ENCODE measurements at places on chromosomes 7 and 10.
A peak's percentile ranks its signal among the peaks of the same experiment; 100 is the strongest.

DNA sequence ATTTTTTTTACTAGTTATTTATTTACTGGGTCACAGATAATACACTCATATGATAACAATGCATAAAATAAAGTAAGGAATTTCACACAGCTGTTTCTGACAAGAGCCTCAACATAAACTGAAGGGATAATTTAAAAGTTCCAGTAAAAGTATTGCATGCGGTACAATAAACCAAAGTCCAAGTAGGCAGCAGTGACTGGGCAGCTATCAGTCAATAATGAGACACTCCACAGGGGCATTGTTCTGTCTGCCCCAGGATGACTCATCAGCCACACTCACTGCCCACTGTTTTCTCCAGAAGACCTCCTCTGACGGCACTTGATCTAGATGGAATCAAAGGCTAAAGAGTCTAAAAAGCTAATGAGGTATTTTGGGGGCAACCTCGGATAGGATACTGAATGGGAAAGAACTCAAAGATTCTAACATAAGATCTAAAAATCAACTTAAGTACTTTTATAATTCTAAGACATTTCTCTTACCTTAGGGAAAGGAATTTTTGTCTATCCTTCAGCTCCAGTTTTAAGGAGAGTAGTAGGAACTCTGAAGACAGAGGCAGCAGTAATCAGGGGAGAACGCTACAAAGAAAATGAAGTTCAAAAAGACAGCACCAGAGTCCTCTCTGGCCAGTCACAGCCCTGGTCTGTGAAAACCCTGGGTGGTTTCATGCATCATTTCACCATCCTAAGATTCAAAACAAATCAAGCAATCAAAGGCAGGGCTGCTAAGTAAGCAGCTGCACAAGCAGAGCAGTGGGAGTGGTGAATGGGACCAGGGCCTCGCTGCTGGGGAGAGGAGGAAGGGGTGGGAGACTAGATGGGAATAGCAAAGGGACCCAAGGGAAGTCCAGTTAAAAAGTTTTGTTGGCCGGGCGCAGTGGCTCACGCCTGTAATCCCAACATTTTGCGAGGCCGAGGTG is 175.1 kb downstream of the AVL9 start:
- DNase-seq, result no peak

DNA sequence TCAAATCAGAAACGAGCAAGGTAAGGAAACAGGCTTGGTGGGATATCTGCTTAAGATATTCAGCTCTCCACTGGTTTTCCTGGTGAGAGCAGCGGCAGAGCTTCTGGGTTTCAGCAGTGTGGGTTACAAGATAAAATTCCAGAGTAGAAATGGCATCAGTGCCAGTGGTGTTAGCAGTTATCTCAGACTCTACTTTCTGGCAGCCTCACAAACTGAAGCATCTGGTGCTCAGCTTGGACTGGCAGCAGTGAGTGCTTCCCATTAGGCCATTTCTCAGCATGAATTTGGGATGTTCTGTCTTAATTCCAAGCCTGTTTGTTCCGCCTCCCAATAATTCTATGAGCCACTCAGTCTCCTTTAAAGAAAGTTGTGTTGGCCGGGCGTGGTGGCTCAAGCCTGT is 6.9 kb upstream of the GSTO2 start:
- DNase-seq, result no peak

- no peak for DNase-seq
Observed at GRCh38 chr10:72379062-72379461, 24.3 kb upstream of the DNAJB12 start.

DNA sequence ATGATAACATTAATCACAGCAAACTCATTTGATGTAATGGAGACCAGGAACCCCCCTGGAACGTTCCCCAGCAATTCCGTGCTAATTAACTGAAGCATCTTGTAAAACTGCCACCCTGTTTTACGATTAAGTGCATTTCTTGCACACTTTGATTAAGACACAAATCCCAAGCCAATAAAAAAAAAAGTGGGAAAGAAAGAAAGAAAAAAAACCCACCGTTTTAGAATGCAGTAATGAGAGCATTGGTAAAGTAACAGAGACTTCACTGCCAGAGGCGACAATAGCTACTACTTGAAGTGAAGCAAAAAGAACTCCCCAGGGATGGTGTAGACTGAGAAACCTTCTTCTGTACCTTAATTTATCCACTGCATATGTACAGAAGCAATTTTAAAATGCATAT is 616.1 kb downstream of the PTPRN2 start:
- DNase-seq, result no peak

DNA sequence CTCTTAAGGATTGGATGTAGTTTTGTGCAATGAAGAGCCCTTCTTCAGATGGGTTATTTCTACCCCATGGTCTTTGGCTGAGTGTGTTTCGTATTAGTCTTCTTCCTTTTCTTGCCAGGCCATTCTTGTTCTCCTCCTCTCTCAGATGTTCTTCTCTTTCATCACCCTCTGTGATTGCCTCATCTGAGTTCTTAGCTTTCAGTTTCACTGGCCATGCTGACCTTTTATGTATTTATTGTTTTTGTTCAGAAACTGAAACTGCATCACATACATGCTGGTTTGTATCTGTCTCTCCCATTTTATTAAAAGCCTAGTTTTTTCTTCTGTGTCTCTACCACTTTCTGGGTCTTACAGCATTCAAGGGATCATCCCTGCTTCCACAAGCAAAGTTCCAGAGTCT is 21.7 kb upstream of the PCGF5 start:
- peak; percentile 85 for DNase-seq

GRCh38 chr10:62961951-62962523 is 145.9 kb upstream of the EGR2 start:
- no peak for DNase-seq

DNA sequence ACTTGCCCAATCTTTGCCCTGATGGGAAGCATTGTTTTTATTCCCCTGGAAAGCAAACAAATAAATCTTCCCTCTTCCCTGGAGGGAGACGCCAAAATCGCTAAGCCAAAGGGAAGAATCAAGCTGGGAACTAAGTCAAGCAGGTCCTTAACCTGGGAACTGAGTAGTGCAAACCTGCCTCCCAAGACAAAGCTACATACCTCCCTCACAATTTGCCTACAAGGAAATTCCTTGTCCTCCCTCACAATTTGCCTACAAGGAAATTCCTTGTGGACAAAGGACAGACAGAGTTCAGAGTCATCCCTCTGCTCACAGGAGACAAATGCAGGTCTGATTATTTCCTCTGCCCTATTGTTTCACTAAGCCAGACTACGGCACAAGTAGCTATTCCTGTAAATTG is 50.5 kb downstream of the SPOCK2 start:
- DNase-seq, result no peak

- no peak for DNase-seq
Observed at GRCh38 chr7:123864436-123864835, 19.5 kb downstream of the HYAL4 start.

DNA sequence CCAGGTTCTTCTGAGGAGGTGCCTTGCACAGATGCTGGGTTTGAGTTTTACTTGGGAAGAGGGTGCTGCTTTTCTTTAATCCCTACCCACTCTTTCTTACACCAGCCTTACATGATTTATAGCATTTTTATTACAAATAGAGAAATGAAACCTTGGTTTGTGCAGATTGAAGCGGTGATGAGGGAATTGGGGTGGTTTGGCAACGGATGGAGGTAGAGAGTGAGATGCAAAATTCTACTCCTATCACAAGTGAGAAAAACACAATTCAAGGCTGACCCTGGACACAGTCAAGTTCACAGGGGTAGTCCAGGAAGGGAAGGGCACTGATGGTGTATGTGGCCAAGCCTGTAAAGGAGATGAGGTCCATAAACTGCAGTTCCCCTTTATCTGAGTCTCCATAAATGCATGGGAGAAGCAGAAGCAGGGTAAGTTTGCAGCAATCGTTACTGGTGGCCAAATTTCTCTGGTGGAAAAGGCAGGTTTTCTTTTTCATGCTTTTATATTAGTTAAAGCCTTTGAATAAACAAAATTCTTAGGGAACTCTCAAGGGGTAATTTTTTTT is 214.3 kb downstream of the JAZF1 start:
- DNase-seq, result no peak

DNA sequence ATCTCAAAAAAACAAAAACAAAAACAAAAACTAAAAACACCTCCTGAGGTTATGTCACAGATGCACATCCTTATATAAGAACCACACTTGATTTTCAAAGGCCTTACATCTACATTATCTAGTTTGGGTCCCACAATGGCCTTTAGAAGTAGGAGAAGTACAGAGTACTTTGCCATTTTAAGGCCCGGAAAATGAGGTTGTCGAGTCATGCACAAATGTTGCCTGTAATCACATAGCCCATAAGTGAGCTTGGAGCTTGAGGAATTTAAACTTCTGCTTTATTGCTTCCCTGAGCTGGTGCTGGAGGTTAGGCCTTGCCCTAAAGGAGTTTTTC is 9.7 kb upstream of the MKRN1 start:
- DNase-seq, result no peak

DNA sequence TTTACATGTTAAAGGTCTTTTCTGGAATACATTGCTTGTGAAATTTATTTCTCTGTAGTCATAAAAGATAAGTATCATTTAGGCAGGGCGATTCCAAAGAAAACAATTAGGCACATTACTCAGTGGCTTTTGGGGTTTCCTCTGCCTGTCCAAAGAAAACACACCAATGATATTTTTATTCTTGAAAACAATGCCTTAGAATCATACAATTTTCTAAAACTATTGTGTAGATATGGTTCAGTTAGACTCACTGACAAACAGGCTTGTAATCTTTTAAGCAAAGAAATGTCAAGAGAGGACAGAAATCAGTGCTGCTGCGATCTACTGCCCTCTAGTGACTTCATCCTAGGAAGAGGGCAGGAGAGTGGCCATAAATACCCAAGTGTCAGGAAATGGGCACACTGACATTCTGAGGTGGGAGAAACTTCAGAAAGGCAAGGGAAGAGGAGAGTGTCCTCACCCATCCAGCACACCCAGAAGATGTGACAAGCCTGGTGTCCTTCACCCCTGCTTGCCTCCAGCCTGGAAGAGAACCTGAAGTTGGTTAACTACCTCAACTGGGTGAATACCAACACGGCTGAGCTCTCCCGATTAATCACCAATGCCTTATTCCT is 120.5 kb downstream of the GALNT11 start:
- DNase-seq, result peak; percentile 26

DNA sequence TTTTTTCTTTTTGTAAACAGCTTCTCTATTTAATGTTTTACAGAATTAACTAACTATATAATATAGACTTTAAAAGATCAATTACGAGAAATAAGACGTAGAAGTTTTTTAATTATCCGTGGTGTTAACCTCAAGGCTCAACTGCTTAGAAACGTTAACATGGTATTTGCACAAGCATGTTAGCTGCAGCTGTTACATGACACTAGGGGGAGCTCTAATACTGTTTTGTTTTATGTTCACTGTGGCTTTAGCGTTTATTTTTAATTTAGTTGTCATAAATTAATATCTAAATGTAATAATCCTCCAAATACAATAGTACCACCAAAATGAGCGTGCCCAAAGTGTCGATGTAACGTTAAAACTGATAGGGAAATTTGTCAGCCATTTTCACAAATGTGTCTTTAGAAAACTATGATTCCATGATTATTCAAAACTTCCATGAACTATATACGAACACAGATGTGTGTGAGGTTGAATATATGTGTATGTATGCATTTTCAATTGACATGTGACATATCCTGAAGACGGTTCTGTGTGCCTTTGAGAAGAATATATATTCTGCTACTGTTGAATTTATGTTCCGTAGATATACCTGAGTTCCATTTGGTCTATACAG is 828.8 kb upstream of the MBL2 start:
- DNase-seq, result peak; percentile 63

DNA sequence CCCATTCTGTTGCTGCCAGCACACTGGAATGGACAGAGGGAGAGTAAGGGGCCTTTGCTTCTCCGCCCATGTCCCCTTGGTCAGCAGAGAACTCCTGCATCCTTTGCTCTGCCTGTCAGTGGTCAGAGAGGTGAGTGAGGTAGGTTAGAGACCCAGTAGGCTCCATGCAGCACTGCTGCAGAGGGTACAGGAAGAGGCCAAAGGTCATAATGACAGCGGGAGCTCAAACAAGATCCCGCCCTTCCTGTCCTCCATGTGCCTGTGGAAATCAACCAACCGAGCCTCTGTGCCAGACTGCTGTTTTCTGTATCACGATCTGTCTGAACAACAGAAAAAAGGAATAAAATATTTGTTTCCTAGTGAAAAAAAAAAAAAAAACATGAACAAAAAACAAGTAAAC is 81.4 kb downstream of the ZNF33B start:
- DNase-seq, result no peak

GRCh38 chr7:75916259-75916658 is 1.3 kb downstream of the POR start:
- no peak for DNase-seq

DNA sequence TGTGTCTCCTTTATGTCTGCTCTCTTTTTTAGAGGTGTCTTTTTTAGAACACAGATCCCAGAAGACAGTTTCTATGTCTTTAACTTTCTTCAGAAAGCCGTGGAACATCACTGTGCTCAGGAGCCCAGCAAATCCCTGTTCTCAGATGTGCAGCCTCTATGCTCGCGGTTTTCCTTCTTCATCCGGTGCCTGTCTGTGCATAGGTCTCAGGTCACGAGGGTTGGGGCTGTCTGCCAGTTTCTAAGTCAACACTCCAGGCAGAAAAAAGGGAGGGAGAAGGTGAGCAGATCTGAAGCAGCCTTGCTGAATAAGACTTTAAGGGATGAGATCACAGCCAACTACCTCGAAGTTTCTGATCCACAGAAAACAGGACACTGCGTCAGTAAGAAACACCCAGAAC is 68.5 kb downstream of the CRTAC1 start:
- DNase-seq, result no peak

DNA sequence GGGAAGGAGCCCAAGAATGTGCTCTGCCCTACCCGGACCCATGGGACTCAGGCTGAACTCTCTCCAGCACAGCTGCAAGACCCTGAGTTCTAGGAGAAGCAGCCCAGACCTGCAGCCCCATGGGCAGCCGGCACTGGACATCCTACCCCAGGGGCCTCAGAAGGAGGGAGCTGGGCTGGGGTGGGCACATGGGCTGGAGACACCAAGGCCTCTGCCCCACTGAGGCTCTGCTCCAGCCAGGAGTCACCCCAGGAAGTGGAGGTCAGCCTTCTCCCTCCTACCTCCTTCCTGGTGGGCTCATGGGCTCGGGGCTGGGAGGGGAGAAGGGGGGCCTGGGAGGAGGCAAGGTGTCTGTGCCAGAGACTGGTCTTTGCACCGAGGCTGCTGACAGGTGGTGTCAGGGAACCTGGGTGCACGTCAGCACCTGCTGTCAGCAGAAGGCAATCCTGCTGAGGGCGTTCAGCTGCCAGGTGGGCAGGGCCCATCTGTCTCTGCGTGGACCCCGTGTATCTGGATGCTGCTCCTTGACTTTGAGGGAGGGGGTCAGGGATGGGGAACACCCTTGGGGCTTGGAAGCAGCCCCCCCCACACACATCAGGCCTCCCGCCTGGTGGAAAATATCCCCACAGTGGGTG is 95.2 kb downstream of the PDGFA start:
- DNase-seq, result no peak
